ENCODE measurements at places on chromosomes 5 and 9.

- no peak for DNase-seq
These were observed 246.8 kb downstream of the ARRDC3 start for GRCh38 chr5:91136271-91136670.

DNA sequence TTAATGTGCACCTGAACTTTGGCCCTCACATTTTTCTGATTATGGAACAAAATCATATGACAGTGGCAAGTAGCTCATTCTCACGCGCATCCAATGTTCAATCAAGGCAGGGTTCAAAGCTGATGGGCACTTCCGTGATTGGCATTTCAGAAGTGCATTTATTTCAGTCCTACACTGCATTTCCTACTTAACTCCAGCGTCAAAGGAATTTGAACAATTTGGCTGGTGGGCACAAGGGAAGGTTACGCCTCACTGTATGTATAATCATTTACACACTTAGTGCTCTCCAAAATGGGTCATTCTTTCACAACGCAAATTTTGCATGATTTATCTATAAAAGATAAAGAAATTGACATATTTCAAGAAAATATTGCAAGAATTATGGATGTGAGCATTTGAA, 167.9 kb upstream of the VLDLR start:
- DNase-seq = no peak

- no peak for DNase-seq
These were observed 247.6 kb upstream of the ELAVL2 start for GRCh38 chr9:24073666-24074065.

GRCh38 chr9:68750255-68750654, 45.2 kb downstream of the PIP5K1B start:
- no peak for DNase-seq

- DNase-seq = no peak
These were observed 39.4 kb downstream of the LURAP1L start for GRCh38 chr9:12813960-12814876.

All from GM12892 (cell line).